Jurkat, Clone E6-1 (cell line): ENCODE measurements at places on chromosomes 2 and 18.
A peak's percentile ranks its signal among the peaks of the same experiment; 100 is the strongest.

GRCh38 chr2:98782570-98782969 is 51.6 kb upstream of the MGAT4A start:
- DNase-seq = no peak

DNA sequence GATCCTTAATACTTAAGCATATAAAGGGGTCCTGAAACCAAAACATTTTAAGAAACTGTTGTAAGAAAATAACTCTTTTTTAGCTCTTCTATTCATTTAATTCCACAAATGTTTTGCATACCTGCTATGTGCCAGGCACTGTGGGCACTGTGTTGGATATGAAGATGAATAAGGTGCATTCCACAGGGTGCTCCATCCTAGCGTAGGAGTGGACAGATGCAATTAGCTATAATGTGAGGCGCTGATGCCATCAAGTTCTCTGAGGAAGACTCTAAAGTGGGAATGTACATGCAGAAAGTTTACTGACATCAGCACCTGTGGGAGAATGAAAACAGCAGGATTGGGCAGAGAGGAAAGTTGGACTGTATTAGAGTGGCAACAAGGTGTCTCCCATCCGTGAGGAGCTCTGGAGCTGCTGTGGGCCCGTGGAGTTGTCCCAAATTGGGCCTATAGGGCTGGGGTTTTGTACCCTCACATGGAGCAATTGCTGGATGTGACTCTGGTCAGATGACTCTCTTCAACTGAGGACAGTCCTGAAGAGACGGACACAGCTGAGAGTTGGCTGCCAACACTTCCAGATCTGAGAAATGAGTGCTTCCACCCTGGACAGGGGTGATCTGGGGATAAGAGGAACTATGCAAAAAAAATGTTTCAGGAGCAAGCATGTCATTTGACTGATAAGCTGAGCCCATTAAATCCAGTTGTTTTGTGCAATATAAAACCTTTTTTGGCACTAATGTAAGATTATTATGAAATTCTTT is 22.3 kb downstream of the CD8A start:
- no peak for DNase-seq

- DNase-seq = no peak
These were observed 81.4 kb downstream of the CMPK2 start for GRCh38 chr2:6784291-6784690.

- no peak for DNase-seq
These were observed 462.3 kb downstream of the MEIS1 start for GRCh38 chr2:66897181-66897580.

DNA sequence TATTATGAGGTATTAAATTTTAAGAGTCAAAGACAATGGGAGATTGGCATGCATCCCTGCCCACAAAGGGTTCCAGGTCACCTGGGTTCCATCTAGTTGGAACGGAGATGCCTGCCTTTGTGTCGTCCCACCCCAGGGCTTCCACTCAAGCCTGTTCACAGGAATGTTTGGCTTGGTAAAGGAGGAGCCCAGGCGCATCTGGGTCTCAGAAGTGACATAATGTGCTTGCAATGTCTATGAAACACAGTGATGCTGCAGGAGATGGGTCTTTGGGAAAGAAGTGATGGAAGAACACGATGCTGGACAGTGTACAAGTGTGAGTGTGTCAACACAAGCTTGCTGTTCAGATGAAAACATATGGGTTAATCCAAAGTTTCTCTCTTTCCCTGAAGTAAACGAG is 49.6 kb upstream of the ZNF396 start:
- DNase-seq = no peak

DNA sequence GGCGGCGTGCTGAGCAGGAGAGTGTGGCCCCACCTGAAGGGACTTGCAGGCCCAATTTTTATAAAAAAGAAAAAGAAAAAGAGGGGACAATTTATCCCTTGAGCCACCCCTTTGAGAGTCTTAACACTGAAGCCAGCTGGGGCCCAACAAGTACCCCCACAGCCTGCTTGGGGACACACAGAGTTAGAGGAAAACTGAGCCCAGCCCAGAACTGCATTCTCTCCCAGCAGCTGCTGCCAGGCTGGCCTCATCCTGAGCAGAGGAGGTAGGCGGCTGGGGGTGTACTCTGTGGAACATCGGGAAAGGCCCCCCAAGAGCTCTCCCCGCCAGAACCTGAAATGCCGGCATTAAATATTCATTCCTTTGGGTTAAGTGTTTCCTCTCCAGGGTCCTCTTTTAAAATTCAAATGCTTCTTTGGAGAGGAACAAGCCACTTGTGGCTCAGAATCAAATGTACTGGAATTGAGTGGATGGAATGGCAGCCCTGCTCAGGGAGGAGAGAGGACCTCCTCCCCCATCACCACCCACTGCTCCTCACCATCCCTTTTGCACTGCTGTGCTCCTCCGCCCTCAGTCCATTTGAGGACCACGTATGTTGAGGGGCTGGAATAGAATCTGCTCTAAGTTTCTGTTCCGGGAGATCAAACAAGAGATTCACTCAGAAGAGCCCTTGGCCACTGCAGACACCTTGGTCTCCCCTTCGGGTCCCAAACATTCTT is 45.6 kb downstream of the C1QL2 start:
- DNase-seq = no peak

DNA sequence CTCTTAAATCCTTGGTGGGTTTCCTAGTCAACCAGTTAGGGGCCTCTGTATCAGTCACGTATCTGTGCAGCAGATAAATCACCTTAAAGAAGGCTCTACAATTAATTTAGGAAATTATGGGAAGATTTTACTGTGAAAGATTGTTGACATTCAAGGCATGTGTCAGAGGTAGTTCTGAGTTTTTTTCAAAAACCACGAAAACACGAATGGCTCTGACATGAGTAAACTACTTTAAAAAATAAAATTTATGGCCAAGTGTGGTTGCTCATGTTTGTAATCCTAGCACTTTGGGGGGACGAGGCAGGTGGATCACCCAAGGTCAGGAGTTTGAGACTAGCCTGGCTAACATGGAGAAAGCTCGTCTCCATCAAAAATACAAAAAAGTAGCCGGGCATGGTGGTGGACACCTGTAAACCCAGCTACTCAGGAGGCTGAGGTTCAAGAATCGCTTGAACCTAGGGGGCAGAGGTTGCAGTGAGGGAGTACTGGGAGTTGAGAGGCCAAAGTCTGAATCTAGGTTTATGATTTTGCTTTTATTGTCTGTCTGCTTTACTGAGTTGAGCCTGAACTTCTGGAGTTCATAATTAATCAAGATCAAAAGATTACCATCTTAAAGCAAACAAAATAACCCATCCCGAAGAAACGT is 77.1 kb downstream of the SPRED2 start:
- no peak for DNase-seq

DNA sequence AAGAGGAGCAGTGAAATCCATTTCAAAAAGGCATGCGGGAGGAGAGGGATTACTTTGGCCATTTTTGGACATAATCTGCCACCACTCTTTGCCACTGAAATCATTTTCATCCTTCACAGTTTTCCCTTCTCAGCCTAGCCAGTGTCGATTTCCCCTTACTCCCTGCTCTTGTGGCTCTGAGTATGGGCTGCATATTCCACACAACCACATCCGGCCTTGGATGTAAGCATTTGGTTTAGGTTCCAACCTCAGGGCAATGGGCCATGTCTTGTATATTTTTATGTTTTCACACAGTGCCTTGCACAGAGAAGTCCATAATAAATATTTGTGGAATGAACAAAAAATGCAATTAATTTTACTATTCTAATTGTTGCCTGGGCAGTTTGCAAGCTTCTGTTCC is 7.7 kb upstream of the SERPINE2 start:
- no peak for DNase-seq

DNA sequence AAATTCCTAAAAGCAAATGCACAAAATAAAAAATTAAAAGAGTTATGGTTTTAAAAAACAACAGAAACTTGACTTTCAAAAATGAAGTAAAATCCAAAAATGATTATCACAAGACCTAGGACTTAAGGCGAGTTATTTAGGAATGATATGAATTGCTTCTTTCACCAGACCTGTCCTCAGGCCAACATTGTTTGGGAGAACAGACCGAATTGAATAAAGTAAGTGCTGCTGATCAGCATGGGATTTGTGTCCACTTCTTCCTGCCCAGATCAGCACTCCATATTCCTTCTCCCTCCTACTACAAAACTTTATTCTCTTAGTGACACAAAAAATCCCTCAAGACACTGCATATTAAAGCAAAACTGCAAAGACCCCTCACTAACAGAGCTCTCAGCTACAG is 39.1 kb downstream of the WDFY1 start:
- no peak for DNase-seq

DNA sequence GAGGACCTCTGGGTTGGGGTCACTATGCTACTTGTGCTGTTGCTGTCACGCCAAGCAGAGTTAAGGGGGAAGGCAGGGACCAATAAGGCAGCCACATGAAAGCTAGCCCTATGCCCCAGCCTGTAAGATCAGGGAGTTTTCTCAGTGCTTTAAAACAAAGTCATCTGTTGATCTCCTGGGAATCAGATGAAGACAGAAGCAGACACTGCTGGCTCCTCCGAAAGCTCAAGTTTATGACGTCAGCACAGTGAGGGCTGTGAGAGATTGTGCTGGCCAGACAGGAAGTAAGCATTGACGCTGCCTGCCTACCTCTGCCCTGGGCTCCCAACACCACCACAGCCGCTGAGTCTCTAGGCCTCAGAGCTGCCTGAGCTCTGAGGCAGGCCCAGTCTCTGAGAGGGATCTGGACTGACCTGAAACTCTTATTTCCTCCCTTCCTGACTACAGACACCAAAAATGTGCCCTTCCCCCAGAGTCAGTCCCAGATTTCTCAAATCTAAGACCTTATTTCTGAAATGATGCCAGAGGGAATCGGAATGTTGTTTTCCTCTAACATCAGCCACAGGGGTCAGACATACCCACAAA is 118.1 kb upstream of the EPAS1 start:
- peak; percentile 28 for DNase-seq

DNA sequence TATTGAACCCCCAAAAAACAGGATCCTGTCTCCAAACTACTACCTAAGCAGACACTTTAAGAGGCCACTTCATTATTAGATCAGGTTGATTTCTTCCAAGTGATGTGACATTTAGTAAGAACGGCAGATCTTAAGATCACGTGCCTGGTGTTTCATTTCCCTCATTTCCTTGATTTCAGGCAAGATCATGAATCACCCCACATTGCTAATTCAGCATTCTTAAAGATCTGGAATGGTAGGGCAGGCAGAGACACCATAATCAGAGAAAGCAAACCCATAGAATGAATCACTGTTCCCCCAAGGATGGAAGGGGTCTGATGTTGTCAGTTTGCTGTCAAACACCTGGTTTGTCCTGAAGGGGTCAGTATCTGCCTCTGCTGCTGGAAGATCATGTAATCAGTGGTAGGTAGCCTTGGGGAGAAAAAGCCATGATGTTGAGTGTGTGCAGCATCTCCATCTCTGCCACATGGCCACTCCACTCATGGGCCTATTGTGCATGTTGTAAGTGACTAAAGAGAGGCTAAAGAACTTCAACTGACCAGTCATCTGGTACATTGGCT is 133.9 kb downstream of the ARHGAP15 start:
- DNase-seq = no peak

GRCh38 chr2:207766041-207766551 is 3.6 kb downstream of the FZD5 start:
- DNase-seq = no peak

DNA sequence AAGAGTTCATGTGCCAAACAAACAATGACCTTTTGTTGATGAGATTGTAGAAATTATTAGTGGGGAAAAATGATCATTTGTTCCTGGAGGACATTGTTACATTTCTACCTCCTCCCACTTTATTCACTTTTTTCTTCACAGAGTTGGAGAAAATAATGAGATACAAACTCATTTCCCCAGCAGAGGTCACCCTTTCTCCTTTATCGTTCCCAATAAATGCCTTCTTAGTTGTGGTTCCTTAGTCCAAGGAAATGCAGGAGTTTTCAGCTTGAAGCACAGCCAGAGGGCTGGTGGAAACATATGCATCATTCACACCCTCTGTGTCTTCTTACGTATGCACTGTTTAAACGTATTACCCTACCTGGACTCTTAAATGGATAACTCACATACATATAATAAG is 108.8 kb downstream of the SLC4A3 start:
- peak; percentile 24 for DNase-seq

DNA sequence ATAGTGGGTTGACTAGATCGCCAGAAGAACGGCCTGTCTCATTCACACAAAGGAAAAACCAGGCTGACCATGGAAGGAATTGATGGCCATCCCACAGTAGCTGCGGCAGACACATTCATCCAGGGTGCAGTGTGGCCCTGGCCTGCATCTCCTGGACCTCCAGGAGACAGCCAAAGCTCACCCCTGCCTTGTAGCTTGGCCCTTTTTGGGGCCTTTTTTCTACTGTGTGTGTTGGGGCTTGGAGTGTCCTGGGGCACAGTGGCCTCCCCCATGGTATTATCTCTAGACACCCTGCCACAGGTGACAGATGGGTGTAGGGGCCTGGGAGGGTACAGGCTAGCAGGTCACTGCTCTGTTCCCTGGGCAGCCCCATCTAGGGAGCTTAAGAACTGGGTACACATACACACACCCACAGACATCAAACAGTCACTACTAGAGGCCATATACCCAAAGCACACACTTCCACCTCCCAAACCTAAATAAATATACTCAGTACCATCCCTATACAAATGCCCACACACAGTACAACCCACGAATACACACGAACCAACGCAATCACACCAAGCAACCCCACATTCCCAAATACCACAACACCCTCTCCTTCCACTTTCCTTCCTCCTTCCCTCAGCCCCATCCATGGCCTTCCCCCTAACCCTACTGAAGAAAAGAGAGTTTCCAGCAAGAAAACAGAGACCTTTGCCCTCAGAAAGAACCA is 8.6 kb downstream of the EN1 start:
- DNase-seq = no peak

GRCh38 chr2:189291460-189291859 is 111.9 kb upstream of the COL5A2 start:
- no peak for DNase-seq

GRCh38 chr2:191811807-191812602 is 34.9 kb downstream of the CAVIN2 start:
- peak; percentile 25 for DNase-seq

DNA sequence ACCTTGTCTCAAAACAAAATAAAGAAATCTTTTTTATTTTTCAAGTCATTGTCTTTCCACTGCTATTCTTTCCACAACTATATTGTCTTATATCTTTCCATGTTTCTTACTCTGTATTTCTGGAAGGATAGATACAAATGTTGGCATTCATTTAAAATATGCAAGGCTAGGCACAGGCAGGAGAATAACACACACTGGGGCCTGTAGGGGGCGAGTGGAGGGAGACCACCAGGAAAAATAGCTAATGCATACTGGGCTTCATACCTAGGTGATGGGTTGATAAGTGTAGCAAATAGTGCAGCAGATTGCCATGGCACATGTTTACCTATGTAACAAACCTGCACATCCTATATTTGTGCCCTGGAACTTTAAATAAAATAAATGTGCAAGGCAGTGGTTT is 9.6 kb downstream of the MRPL30 start:
- DNase-seq = no peak

- DNase-seq = peak; percentile 1
These were observed 582.2 kb upstream of the DDX18 start for GRCh38 chr2:117232305-117232704.

DNA sequence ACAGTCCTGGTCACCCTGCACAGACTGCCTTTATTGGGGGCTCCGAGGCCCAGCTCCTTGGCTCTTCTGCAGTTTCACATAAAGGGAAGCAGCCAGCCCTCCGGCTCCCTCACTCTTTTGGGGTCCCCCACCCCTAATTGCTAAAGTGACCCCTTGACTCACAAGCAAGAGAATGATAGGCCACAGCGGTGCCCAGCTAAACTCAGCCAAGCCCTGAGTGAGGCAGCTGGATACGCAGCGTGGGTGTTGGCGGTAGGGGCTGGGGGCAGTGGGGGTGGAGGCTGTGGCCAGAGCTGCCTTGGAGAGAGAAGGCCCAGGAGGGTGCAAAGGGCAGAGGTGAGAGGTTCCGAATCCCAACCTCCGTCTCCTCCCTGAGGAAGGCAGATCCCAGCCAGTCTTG is 25.5 kb upstream of the ALPP start:
- no peak for DNase-seq
